Hematopoietic multipotent progenitor cell treated with erythropoietin and hydrocortisone succinate and interleukin-3 and kit ligand, for 15 days (in vitro differentiated cells): ENCODE measurements at places on chromosomes 1 and 21.

- no peak for DNase-seq
These were observed 9.7 kb upstream of the STX12 start for GRCh38 chr1:27763358-27763757.

DNA sequence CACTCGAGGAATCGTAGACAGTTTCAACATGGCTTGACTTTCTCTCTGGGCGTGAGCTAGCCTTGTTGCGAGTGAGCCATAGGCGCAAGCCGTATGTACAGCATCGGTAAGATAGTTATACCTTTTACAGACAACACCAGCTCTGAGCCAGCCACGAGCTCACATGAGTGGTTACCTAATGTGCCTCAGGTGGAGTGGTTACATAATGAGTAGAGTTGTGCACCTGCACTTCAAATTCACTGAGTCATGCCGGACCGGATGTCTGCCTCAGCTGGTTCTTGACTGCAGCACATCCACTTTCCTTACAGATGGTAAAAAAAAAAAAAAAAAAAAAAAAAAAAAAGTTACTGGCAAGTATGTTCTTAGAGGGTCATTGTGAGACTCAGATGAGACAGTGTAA lies 360.4 kb upstream of the NR5A2 start:
- DNase-seq, result no peak

GRCh38 chr1:184145083-184145482 lies 93.6 kb downstream of the TSEN15 start:
- DNase-seq, result no peak

DNA sequence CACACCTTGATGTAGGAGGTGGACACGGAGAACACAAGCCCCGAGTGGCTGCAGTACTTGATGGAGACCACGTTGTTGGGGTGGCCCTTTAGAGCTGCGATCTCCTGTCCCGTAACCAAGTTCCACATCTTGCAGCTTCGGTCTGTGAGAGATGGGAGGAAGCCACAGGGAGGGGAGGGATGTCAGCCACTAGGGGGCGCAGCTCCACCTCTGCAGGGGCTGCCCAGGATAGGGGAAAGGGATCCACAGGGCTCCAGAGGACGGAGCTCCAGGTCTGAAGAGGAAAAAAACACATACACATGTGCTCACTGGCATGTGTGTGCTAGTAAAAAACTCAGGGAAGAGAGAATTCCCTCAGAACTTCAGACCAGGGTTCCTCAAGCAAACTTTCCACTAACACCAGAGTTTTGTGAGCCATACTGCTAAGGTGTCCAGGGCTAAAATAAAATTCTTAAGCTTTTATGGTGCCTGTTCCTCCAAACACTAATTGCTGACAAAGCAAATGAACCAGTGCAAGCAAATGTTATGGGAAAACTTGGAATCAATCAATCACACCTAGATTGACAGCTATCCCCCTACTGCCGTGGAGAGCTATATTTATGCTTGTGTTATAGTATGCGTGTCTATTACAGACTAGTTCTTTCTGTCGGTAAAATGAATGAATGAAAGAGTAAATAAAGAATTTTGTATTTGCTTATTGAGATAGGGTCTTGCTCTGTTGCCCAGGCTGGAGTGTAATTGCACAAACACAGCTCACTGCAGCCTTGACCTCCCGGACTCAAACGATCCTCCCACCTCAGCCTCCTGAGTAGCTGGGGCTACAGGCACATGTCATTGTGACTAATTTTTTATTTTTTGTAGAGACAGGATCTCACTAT lies 43.7 kb downstream of the KIF21B start:
- peak; percentile 44 for DNase-seq

GRCh38 chr1:8631163-8631562 lies 186.3 kb downstream of the RERE start:
- DNase-seq, result no peak

DNA sequence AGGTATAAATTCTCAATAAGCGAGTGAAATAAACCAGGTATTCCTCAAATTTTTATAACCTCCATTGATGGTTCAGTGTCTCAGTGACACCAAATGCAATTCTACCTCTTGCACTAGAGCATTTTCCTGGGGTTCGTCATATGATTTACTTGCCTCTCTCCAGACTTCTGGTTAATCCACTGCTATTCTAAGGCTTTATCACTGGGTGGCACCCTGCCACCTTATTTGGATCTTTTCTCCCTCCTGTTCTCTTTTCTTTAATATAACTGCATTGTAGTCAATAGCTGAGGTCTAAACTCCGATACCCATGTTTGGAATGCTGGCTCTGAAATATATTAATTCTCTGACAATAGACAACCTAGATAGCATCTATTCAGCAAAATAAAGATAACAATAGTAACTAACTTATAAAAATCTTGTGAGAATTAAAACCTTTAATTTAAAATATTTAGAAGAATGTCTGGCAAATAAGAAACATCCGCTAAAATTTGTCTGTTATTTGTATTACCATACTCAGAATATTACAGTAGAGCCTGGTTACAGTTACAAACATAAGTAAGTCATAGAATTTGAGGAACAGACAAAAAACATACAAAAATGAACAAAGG lies 436.4 kb downstream of the PLA2G4A start:
- DNase-seq, result no peak

DNA sequence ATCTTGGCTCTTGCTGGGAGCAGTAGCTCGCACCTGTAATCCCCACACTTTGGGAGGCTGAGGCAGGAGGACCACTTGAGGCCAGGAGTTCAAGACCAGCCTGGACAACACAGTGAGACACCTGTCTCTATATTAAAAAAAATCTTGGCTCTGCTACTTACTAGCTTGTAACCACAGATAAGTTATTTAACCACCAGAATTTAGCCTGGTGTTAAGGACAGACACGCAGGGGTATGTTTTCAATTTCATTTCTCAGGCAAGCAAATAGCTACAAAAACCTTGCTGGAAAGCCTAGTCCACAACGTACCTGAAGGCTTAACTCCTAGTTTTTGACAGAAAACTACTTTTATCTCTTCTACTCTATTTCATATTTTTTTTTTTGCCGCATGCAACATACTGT lies 24.8 kb upstream of the GFI1 start:
- DNase-seq, result no peak

DNA sequence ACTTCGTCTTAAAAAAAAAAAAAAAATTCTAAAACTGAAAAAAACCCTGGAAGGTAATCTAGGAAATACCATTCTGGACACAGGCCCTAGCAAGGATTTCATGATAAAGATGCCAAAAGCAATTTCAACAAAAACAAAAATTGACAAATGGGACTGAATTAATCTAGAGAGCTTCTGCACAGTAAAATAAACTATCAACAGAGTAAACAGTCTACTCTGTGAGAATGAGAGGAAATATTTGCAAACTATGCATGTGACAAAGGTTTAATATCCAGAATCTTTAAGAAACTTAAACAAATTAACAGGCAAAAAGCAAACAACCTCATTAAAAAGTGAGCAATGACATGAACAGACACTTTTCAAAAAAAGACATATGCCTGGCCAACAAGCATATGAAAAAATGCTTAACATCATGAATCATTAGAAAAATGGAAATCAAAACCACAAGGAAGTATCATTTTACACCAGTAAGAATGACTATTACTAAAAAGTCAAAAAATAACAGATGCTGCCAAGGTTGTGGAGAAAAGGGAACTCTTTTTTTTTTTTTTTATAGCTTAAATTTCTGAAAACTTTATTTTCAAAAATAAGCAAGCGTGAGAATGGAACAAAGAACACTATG lies 29.4 kb upstream of the RNPC3 start:
- DNase-seq, result no peak

DNA sequence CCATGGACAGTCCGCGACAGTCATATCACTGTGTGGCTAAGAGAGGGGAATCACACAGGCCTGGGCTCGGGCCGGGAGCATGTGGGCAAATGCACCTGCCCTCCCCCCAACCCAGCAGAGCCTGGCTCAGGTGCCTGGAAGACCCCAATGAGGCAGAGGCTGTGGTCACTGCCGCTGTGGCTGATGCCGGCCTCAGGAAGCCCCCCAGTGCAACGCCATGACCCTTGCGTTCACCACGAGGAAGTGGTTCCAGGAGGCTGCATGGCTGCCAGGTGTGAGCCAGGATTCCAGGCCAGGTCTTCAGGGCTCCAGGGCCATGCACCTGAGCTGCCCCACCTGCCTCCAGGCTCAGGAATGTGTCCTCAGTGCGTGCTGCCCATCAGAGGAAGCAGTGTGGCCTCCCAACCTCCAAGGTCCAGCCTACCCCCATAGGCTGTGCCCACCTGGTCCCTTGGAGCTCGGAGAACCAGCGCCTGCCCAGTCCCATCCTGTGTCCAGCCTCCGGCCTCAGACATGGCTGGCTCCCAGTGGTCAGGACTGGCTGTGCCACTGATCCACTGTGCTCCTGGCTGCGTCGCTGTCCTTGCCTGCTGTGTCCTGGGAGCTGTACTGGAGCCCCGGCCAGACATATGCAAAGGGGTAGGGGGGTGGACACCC lies 8.0 kb downstream of the ARHGEF16 start:
- no peak for DNase-seq

DNA sequence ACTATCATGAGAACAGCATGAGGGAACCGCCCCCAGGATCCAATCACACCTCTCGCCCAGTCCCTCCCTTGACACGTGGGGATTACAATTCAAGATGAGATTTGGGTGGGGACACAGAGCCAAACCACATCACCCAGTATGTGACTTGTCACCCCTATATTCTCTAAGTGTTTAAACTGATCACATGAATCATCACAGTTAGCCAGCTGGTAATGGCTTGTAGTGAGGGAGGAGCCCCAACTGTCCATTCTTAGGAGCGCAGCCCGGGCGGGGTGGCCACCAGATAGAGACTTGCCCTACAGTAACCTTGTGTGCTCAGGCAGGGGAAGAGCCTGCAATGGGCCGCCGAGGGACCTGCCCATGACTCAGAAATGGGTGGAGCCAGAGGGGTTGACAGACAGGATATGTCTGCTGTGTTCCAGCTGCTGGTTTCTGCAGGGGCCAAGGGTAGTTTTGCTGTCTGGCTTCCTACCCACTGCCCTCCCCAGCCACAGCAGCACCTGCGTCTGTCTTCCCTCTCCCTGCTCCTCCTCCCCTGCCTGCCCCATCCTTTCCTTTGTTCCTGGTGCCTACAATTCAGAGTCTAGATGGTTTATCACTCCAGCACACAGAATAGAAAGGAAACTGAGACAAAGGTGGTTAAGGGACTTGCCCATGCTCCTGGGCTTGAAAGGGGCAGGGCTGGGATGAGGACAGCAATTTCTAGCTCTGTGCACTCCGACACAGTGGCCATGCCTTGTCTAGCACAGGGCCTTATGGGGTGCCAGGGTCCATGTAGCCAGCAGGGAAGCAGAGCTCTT lies 9.2 kb downstream of the ABCG1 start:
- peak; percentile 47 for DNase-seq

GRCh38 chr1:202088206-202088605 lies 34.5 kb upstream of the GPR37L1 start:
- no peak for DNase-seq

- DNase-seq, result no peak
These were observed 11.5 kb upstream of the EIF4G3 start for GRCh38 chr1:21188235-21188634.

GRCh38 chr21:26443867-26444266 lies 129.2 kb downstream of the CYYR1 start:
- no peak for DNase-seq

DNA sequence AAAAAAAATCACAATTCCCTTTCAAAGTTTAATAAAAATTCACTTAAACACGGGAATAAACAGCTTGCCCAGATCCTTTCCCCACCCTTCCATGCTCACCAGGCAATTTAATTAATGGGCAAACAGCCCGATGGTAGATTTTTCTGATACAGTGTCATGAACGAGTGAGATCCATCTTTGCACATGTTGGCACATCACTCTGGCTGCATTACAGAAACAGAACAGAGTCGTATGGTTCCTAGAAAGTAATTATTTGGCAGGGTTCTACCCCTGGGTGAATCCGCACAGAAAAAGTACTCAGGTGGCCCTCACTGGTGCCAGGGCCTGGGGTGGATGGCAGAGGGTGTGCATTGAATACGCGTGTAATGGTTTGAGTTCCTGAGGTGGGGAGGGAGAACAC lies 24.6 kb upstream of the OVAAL start:
- DNase-seq, result no peak

DNA sequence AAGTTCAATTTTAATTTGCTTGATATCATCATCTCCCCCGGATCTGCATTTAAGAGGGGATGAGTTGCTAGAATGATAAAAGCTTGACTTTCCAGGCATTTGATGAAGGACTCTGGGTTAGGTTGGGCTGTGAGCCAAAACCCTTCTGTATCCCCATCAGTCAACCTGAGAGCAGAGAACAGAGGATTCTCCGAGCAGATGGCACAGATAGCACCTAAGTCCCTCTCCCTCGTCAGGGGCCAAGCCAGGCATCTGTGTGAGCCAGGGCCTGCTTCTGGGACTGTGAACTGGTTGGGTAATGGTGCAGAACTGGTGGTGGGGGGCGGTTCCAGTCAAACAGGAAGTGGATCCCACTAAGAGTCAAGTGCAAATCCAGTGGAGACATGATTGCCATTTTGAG lies 205.8 kb downstream of the TNR start:
- DNase-seq, result no peak

- DNase-seq, result peak; percentile 9
These were observed 131.6 kb downstream of the LHX8 start for GRCh38 chr1:75265792-75266191.

- no peak for DNase-seq
These were observed 101.9 kb downstream of the FNBP1L start for GRCh38 chr1:93549811-93550210.

- no peak for DNase-seq
These were observed 218.3 kb upstream of the HOOK1 start for GRCh38 chr1:59596432-59596831.

DNA sequence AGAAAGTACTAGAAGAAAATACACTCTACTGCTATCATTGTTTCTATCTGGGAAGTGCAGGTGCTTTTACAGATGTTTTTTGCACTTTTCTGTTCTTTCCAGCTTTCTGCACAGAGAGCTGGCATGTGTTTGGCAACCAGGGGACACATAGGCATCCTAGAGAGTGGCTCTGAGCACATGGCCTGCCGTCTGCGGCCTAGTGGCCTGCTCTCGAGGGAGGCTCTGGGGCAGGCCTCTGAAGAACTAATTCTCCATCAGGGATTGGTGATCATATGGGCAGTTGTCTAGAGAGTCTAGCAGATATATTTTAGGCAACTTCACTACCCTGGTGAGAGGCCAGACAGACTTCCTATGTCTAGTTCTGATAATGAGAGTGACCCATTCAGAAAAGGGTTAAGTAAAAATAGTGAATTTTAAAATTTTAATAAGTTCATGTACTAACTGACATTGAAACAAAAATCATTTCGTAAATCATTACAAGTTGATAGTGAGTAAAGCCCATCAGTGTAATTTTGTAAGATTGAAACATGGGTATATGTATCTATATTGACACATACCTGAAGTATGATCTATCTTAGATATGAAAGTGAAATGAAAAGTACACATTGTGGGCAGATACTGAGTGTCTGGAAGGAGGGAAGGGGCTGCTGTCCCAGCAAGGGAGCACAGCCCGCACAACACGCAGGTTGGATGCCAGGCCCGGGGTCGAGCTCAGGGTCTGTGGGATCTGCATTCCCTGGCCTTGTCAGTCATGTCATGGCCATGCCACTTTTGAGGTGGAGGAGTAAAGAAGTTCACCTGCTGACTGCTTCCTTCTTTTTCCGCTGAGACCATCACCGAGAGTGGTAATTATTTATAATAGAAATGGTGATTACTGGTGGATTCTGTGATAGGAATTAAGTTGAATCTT lies 79.8 kb downstream of the PCBP3 start:
- no peak for DNase-seq
